ENCODE measurements at places on chromosomes 7 and 10.

- DNase-seq, result no peak
Measured at GRCh38 chr7:130703851-130704250, 17.5 kb upstream of the TSGA13 start.

- no peak for DNase-seq
Measured at GRCh38 chr10:90421874-90422273, 436.0 kb downstream of the HTR7 start.

DNA sequence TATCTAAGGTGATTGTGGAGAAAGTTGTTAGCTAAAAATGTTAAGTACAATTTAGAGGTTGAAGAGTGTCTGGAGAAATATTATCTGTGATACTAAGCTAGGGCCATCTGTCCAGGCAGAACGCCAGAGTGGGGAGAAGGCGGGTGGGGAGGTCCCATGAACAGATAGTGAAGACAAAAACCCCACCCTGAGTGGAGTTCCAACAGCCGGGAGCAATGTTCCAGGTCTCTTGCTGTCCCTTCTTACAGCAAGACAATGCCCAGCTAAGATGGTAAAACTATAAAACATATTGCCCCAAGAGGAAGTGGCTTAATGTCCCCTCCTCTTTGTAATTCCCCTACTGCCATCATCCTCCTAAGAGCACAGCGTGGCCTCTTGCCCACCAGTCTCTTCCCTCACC is 10.4 kb upstream of the IL15RA start:
- DNase-seq, result no peak

DNA sequence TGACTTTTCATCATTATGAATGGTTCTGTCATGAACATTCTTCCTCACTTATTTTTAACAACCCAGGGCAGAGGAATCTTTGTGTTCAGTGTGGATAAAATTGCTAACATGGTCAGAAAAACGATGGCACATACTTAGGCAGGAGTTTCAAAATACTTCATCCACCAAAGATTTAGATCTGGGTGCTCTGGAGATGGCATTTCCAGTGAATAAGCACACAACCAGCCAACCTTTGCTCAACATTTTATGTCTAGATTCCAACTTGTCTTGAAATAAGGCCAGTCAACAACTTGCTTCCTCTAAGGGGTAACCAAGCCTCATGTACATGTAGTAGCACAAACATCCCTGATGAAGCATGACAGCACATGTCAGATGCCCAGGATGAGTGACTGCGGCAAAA is 33.4 kb upstream of the ADRB1 start:
- no peak for DNase-seq

DNA sequence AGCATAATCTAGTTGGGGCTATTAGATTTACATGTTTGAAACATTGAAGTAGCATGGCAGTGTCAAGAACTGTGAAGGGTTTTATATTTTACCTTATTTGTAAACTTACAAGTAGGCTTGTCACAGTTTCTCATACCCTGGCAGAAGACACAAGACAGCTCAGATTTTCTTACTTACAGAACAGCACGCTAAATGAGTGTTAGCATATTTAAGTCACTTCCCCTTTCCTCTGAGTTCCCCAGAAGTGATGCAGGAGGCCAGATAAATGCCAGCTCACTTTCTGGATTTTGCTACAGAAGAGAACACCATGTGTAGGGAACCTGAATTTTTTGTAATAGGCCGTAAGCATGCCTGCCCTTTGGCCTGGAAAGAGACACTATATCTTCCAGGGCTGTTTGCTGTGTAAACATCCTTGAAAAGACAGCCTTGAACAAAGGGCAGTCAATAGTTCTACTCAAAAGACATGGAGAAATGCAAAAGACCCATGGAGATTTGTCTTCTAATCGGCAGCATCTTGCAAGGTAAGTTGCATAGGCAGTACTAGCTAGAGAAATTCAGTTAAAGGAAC is 279.1 kb downstream of the PHF14 start:
- no peak for DNase-seq

- DNase-seq, result no peak
Measured at GRCh38 chr7:133051066-133051465, 30.8 kb downstream of the CHCHD3 start.

GRCh38 chr7:25586513-25586912 is 358.2 kb upstream of the NPVF start:
- DNase-seq, result no peak

- no peak for DNase-seq
Measured at GRCh38 chr10:79492256-79492655, 20.1 kb upstream of the EIF5AL1 start.

DNA sequence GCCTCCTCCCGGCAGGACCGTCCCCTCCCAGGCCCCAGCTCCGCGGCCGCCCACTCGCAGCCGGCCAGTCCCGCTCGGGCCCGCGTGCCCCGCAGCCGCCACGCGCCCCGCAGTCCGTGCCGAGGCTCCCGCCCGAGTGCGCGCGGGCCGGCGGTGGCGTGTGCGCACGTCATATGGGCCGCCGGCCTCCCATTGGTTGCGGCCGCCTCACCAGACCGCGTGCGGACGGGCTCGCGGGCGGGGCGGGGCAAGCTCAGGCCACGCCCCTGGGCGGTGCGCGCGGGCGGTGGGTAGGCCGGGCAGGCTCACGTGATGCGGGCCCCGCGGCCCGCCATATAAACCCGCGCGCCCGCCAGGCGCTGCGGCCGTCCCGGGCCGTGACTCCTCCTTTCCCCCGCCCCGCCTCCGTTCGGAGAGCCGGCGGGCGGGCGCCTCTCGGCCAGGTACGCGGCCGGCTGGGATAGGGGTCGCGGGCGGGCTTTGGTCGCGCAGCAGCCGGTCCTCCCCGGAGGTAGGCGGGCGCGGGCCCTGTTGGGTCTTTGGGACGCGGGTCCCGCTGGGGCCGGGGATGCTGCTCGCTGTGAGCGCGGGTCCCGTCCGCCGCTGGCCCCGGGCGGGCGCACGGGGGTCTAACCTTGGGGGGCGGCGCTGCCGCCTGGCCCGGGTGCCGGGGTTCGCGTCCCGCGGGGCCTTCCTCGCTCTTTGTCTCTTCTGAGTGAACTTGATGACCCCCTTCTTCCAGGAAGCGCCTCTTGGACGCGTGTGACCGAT is at the start of gene INSIG1:
INSIG1 (plus strand) TSS at position 362 of the 771 bp plus-strand sequence; CDS start at position 770, 408 bp downstream.
- DNase-seq, result peak; percentile 78

GRCh38 chr10:30915146-30915545 is 116.5 kb downstream of the ZNF438 start:
- no peak for DNase-seq

DNA sequence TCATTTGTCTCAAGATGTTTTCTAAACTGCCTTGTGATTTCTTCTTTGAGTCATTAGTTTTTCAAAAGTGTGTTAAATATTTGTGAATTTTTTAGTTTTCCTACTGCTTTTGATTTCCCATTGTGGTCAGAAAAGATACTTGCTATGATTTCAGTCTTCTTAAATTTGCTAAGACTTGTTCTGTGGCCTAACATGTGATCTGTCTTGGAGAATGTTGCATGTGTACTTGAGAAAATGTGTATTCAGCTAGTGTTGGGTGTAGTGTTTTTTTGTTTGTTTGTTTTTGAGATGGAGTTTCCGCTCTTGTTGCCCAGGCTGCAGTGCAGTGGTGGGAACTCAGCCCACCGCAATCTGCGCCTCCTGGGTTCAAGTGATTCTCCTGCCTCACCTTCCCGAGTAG is 28.6 kb downstream of the BMPR1A start:
- no peak for DNase-seq

DNA sequence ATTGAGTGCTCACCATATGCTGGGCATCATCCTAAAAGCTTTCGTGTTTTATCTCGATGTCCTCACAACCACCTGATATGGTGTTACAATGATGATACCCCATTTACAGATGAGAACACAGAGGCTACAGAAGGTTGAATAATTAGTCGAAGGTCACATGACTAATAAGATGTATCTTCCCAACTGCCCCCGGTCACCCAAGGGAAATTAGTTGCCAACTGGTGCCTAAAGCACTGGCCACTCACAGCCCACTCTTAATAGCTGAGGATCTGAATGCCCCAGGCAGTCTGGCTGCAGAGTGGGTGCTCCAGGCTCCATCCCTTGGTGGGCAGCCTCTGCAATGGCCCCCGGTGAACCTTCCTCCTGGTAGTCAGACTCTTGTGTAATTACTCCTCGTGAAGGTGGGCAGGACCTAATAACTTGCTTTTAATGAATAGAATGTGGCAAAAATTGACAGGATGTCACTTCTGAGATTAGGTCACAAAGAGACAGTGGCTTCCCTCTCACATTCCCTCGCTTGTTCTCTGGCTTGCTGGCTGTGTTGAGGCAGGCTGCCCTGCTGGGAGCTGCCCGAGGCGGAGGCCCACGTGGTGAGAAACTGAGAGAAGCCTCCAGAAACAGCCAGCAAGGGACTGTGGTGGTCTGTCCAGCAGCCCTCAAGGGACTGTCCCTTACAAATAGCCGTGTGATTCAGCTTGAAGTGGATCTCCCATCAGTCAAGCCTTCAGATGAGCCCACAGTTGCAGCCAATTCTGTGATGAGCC is 109.4 kb downstream of the ARHGAP22 start:
- no peak for DNase-seq
